ENCODE measurements at places on chromosomes 12 and 14.

GRCh38 chr12:45327823-45328383 is 112.0 kb downstream of the ANO6 start:
- DNase-seq, result peak; percentile 15

- DNase-seq, result no peak
Observed at GRCh38 chr12:53849656-53850055, 89.0 kb upstream of the HOXC13 start.

DNA sequence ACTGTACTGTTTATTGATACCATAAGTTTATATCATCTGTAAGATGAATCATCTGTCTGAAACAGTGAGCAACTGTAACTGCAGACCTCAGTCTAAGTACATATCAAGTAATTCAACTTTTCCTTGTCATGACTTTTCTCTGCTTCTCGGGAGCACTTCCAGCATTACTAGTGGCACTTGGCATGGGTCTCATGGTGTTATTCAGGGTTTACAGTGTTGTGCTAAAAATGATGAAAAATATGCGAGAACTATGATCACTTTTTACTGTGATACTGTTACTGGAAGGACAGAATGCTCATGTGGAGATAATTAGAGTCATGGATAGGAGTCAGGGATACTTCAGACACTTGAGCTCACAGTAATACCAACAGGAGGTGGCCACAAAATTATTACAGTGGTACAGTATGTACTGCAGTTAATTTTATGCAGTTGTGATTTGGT is 8.3 kb downstream of the KTN1 start:
- DNase-seq, result no peak

DNA sequence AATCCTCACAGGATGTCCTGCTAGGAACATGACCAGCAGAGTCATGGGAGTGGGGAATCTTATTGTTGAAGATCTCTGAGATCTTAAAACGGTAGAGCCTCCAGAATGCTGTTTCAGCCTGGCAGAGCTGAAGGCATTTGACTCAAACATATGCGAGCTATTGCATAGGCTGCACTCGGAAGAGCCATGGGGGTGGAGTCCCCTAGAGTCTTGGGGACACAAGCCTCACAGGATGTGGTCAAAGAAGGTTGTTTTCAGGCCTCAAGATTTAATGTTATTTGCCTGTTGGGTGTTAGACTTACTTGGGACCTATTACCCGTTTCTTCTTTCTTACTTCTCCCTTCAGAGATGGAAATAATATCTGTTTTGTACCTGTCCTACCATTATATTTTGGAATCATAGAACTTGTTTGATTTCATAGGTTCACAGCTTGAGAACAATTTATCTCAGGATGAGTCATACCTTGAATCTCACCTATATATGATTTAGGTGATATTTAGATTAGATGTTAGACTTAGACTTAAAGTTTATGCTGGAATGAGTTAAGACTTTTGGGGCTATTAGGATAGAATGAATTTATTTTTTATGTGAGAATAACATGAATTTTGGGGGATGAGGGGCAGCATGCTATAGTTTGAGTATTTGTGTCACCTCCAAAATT is 172.2 kb upstream of the ATP2B1 start:
- DNase-seq, result no peak

- no peak for DNase-seq
Observed at GRCh38 chr12:124321556-124322270, 26.8 kb downstream of the RFLNA start.

DNA sequence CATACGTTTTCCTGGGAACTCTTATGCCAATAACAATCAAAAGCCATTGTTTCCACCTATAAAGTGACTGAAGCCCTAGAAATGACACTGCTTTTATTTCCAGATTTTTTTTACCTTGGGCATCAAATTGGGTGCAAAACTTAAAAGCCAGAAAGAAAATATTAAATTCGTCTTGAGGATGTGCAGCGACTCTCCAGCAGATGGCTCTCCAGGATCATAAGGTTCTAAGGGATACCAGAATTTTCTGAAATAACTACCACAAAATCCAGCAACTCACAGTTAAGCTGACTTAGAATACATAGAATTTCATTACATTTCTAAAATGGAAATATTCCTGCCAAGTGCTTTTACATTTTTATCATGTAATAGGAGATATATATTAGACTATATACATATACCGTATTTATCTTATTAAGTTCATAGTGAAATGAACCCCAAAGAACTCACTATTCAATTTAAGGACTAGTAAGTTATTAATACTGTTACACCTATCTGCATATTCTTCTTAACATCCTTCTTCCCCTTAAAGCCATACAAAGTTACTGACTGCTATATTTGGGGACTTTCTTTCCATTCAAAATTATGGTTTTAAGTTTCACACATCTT is 44.0 kb downstream of the ARMH4 start:
- no peak for DNase-seq

All from ELF-1 (cell line).